ENCODE measurements at places on chromosomes 2 and 18. TPM values are rescaled to one million over a fixed set of nuclear protein-coding genes. Genes with fewer than 3 reads are reported as not detected.

DNA sequence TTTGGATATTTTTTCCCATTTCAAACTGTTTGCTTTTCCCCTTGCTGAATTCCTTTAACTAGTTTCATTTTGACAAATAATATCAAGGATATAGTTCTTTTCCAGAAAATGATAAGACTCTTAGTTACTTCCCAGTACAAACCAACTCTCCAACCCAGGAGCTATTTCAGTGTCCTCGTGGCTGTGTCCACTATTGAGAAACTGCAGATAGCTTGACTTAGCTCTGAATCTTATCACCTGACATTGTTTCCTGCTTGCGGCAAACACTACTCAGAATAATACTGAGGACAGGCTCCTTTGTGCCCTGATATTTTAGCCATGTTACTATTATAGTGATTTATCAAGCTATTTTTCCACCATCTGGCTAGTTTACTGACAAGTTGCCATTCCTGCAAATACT lies 74.6 kb downstream of the KLF7 start:
- H3K36me3 ChIP-seq = no peaks in the 10 kb centered on the region
- H3K27me3 ChIP-seq = no peaks in the 10 kb centered on the region
- H3K4me1 ChIP-seq = no peaks in the 10 kb centered on the region
- DNase-seq = no peak
- H3K4me3 ChIP-seq = no peak overlapping the region

DNA sequence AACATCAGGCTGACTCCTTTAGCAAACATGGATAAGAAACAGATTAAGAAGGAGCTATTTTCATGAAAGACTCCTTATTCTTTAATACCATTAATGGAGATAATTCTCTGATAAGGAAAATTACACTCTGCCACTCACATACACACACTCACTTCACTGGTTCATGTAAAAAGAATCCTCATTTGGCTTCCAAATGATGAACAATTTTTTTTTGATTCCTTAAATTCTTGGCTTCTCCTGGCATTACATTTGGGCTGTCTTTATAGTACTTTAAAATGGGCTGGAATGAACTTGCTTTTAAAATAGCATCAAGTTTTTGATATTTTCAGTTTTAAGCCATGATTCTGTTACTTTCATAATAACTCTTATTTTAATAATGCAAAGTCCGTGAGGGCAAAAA lies 328.6 kb downstream of the SLC8A1 start:
- H3K4me3 ChIP-seq = no peak overlapping the region
- no peak for DNase-seq
- no peaks in the 10 kb centered on the region for H3K4me1 ChIP-seq
- H3K36me3 ChIP-seq = no peaks in the 10 kb centered on the region

DNA sequence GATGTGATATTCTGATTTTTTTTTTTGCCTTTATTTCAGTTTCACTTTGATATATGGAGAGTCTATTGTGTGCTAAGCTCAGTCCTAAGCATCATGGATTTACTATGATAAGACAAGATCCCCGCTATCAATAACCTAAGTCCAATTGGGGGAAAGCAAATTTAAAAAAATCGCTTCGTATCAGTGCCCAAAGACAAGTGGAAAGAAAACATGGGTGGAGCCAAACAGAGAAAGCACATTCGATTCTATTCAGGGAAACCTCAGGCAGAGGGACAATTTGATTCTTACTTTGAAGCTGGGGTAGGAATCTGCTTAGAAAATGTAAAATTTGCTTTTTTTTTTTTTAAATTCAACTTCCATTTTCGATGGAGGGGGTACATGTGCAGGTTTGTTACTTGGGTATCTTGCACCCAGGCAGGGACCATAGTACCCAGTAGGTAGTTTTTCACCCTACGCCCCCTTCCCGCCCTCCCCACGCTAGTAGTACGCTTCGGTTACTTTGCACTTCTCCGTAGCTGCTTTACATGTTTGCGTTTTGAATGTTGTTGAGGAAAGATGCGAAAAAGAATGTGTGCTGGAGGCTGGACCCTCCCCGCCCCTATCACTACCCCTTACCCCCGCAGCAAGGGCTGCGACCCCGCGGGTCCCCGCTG lies 12.4 kb downstream of the KIF5C start:
- H3K4me1 ChIP-seq = peaks cover 6% of the 10 kb centered on the region
- H3K4me3 ChIP-seq = no peak overlapping the region
- H3K27ac ChIP-seq = no peak overlapping the region
- no peaks in the 10 kb centered on the region for H3K36me3 ChIP-seq

The PCARE gene
- not detected for total RNA-seq

DNA sequence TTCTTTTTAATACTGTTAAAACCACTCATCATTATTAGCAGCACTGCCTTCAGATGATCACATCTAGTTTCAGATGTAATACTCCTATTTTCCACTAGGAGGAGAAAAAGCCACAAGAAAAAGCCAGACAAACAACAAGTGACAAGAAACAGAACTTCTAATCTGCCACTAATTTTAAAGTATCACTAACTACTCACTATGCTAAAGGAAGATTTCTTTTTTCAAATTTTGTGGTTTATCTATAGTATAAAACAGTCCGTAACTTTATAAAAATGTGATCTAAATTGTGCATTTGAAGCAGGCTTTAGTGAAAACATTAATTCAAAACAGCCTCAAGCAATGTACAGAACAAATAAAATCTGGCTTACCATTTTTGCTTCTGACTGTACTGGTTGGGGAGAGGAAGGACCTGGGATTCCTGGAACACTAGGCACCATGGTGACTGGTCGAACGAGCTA lies 56.8 kb downstream of the ATF2 start:
- DNase-seq = peak; percentile 63
- H3K4me3 ChIP-seq = no peak overlapping the region
- H3K27ac ChIP-seq = no peak overlapping the region
- H3K4me1 ChIP-seq = no peaks in the 10 kb centered on the region
- H3K36me3 ChIP-seq = peaks cover 77% of the 10 kb centered on the region

The TFCP2L1 gene
- total RNA-seq = 1.00 TPM

The PXDN gene
- 0.49 TPM for total RNA-seq

The MC5R gene
- not detected for total RNA-seq
